ENCODE measurements at places on chromosomes 2 and 18.

DNA sequence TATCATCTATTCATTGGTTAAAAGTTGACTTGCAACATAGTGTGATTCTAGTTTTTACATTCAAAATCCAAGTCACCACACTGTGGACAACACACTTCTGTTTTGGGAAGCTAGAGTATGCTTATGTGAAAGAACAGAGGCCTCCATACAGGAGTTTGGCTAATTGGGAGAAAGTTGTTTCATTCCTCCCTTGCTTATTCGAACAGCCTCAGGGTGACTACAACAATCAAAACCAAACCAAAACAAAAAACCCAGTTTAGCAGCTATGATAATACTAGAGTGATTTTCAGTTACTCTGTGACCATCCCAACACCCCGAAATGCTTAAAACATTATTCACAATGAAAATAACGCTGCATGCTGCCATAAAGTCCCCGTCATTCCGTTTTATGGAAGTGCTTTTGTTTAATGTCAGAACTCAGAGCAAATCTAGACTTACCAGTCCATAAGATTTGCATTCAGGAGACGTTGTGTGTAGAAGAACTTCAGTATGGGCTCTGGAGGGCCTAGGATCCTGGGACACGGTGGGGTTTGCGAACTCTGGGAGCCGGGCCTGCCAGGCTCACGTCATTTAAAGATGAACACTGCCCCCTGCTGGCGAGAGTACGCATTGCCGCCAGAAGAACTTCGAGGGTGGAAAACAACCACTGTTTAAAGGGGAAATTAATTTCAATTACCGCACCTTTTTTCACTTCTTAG, 111.4 kb downstream of the FTCDNL1 start:
- no peak for DNase-seq

DNA sequence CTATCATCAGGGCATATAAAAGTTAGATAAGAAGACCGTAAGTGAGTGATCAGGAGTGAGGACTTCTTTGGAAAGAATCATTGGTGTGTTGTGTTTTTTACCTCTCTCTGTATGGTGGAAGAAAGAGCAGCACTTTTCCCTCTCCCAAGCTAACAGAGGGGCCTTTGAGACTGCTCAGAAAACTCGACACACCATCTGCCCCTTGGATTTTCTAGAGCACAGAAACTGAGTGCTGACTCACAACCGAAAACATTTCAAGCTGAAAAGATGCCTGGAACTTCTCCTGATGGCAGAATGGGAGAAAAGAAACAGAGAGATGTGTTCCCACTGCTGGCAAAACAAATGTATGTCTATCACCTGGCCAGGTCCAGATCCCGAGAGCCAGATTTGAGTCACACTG, 156.6 kb downstream of the DNAH7 start:
- no peak for DNase-seq

DNA sequence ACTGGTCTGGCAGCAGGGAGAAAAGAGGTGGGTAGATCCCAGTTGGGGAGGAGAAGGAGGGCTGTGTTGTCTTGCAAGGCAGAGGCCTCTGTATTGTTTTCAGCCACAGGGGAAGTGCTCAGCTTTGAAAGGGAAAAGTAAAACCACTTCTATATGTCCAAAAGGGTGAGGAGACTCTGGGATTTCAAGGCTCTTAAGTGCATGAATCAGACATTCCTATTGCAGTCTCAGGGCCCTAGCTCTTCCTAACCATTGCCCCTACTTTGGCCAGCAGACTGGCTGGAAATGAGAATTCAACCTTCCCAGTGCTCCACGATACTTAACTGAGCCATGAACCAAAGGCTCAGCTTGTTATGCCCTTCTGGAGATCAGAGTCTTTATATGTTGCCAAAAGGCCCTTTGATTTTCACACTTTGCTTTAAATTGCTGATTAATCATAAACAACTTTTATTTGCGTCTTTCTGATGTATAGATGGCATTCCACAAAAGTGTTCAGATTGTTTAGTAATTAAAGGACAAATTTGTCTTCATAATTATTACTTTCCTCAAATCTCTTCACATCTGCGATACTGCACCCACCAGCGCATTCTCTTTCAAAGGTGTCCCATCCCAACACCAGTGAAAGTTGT, 313.8 kb upstream of the MMADHC start:
- no peak for DNase-seq

DNA sequence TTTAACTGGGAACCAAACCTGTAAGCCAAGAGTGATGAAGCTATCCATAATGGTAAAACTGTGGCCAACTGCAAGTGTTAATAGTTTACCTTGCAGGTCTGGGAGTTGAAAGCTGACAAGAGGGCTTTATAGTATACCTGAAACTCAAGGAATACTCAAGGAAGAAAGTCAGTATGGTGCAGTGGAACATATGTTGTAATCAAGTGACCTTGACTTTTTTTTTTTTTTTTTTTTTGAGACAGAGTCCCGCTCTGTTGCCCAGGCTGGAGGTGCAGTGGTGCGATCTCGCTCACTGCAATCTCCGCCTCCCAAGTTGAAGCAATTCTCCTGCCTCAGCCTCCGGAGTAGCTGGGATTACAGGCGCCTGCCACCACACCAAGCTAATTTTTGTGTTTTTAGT, 27.6 kb downstream of the VIL1 start:
- no peak for DNase-seq

DNA sequence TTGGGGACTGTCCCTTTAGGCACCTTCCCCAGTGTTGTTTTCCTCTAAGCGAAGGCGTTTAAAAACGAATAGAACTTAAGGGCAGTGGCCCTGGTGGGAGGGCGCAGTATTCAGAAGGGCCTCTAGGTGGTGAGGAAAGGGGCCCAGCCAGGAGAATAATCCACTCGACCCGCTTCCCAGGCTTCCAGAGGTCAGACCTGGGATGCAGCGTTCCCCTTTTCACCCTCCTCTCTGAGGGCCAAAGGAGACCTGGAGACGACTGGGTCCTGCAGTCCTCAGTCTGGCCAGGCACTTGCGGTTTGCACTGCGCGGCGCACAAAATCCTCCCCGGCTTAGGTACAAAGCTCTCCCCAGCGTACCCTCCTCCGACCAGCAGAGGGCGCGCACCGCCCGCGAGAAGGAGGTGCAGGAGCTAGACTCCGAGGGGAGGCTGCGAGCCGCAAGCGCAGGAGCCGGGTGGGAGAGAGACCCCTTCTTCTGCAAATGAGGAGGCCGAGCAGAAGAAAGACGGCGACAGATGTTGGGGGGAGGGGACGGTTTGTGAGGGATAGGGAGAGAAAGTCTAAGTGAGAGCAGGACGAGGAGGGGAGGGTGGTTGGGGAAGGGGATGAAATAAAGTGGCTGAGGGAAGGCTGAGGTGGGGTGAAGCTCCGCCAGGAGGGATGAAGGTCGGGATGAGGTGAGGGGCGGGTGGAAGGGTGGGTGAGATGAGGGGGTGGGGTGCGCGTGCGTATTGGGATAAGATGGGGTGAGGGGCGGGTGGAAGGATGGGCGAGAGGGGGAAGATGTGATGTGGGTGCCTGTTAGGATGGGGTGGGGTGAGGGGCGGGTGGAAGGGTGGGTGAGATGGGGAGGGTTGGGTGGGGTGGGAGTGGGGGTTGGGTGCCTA, 4.9 kb downstream of the FEV start:
- DNase-seq = peak; percentile 95

DNA sequence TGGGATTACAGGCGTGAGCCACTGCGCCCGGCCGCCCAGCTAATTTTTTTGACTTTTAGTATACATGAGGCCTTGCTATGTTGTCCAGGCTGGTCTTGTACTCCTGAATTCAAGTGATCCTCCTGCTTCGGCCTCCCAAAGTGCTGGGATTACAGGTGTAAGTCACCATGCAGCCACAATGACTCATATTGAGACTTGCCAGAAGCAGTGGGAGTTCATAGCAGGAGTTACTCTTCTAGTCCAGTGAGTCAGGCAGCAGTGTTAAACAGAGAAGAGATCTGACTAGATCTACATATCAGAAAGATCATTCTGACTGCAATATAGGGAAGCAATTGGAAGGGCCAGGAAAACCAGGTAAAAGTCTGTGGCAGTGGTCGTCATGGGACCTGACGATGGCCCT, 1.5 kb upstream of the FLACC1 start:
- DNase-seq = no peak

- DNase-seq = peak; percentile 64
Measured at GRCh38 chr2:129727286-129727685, 252.2 kb upstream of the RAB6C start.

DNA sequence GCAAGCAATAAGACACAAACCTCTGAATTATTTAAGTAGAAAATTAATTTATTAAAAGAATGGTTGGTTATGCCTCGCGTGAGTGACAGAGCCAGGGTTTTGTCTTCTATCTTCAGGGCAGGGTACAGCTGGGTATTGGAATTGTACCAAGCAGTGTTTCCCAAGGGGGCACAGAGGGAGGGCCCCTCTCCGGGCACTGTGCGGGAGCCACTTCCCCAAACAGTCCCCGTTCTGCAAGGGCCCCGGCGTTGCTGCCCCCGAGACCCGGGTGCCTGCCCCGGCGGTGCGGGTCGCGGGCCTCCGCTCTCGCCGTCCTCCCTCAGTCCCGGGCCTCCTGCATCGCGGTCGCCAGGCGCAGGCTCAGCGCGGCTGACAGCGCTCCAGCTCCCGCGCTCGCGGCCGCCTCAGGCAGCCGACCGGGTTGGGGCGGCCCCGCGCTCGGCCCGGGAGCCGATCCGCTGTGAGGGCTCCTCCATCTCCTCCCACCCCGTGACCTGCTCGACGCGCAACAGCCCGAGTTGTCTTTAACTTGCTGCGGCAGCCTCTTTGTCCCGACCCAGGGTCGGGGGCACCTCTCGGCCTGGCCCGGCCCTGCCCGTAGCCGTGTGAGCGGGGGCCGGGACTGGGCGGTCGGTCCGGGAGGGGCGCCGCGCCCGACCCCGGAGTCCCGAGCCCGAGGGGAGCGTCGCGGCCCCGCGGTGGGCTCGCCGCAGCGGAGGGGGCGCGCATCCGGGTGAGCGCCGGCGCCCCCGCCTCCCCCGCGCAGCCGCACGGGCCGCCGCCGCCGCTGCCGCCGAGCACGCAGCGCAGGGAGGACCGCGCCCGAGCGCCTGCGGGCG, 620 bp upstream of the GALNT1 start:
- peak; percentile 87 for DNase-seq

- no peak for DNase-seq
Measured at GRCh38 chr2:16869711-16870110, 204.1 kb upstream of the CYRIA start.

- no peak for DNase-seq
Measured at GRCh38 chr2:98160554-98160953, 73.6 kb downstream of the VWA3B start.

GRCh38 chr2:226969417-226970080, 133.7 kb downstream of the RHBDD1 start:
- DNase-seq = no peak

DNA sequence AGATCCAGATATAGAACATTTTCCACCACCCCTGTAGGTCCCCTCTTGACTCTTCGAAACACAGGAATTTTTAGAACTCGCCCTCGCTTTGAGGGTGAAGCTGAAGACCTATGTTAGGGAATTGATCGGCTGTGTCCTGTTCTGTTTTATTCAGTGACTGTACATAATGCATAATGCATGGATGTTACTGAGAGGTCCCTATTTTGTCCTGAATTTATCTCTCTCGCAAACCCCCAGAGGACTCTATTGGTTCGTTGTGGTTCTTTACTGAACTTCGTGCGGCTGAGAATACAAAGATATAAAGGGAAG, 431 bp upstream of the EIF5B start:
- no peak for DNase-seq
